Stimulated activated CD8-positive, alpha-beta memory T cell treated with anti-CD3 and anti-CD28 coated beads, Interleukin-7, amount 100 ng/mL, for 4 hours (primary cell): ENCODE measurements at places on chromosomes 4 and X.

- no peak for DNase-seq
Observed at GRCh38 chr4:154457471-154457870, 34.1 kb downstream of the DCHS2 start.

GRCh38 chr4:124961138-124961750, 248.7 kb upstream of the ANKRD50 start:
- no peak for DNase-seq

- DNase-seq: no peak
Observed at GRCh38 chr4:5992171-5992827, 25.9 kb downstream of the C4orf50 start.

DNA sequence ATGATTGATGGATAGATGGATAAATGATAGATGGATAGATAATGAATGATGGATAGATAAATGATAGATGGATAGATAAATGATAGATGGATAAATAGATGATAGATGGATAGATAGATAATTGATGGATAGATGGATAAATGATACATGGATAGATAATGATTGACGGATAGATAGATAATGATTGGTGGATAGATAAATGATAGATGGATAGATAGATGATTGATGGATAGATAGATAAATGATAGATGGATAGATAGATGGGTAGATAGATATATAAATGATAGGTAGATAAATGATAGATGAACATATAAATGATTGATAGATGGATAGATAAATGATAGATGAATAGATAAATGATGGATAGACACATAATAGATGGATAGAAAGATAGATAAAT, 49.5 kb upstream of the SHOX start:
- DNase-seq: no peak

GRCh38 chrX:30992381-30992904, 79.4 kb downstream of the FTHL17 start:
- DNase-seq: no peak

- DNase-seq: no peak
Observed at GRCh38 chrX:24020306-24020876, 6.6 kb downstream of the KLHL15 start.

- no peak for DNase-seq
Observed at GRCh38 chrX:25531096-25531495, 515.3 kb upstream of the ARX start.

GRCh38 chr4:184352891-184353290, 121.5 kb downstream of the IRF2 start:
- DNase-seq: no peak

DNA sequence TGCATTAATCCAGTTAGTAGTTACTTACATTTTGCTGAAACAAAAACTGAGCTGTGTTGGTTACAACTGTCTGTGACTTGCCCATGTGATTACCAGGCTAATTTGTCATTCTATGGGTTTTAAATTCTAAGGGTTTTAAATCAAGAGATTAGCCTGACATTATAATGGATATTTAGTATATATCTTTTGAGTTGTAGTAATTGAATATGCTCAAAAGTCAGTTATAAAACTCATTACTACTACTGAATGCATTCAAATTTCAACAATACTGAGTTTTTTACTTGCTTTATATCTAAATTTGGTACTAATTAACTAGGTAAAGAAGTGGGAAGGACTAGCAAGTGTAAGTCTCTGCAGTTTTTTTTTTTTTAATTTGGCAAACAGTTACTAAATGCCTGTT, 14.7 kb downstream of the LARP7 start:
- DNase-seq: no peak

- DNase-seq: no peak
Observed at GRCh38 chr4:174255374-174255773, 28.1 kb downstream of the FBXO8 start.

- DNase-seq: no peak
Observed at GRCh38 chrX:29487214-29487613, 728.1 kb upstream of the MAGEB2 start.

DNA sequence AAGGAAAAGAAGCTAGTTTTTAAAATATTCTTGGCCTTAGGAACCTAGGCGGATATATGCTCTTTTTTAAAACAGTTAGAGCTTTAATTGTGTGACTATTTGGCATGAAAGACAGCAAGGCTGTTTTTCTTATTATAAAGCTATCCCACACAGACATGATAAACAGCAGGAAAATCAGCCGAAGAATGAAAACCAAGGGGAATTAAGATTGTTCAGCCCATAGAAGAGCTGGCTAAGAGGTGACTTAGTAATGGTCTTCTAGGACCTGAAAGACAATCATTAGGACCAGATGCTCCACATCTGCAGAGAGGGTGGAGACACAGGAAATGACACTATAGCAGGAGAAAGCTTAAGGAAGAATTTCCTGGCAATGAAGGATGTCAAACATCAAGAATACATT, 171.4 kb upstream of the NRK start:
- no peak for DNase-seq

- no peak for DNase-seq
Observed at GRCh38 chr4:138555584-138555983, 313.4 kb upstream of the SLC7A11 start.

- DNase-seq: no peak
Observed at GRCh38 chr4:145954924-145955339, 16.3 kb upstream of the ZNF827 start.

DNA sequence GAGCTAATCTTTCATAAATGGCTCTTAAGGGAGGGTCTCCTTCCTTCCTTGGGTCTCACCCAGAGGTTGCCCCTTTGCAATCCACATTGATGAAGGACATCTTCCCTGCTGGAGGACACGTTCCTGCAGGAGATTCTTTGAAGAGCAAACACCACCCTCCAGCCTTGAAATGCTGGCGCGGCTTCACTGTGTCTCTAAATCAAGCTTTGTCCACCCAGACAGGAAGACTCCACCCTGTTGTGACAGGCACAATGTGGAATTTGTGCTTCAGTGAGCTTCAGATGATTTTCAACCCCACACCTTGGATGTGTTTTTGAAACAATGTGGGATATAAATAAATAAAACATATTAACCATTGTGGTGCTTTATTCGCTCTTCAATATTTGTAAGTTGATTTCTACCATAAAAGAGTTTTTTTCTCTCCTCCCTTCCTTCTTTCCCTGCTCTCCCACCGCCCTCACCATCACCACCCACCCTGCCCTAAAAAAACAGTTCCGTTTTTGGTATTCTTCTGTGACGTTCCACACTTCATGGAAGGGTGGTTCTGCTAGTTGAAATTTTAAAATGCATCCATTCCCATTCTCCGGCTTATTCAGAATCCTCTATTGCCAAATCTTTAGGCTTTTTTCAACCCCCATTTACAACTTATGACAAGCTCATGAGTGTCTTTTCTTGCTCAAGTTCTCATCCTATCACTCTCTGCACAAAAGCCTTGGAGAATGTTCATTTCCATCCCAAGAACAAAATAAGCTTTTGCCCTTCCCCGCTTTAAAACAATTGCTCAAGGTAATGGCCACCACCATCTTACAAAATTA, 264.3 kb downstream of the RAPGEF2 start:
- DNase-seq: no peak

DNA sequence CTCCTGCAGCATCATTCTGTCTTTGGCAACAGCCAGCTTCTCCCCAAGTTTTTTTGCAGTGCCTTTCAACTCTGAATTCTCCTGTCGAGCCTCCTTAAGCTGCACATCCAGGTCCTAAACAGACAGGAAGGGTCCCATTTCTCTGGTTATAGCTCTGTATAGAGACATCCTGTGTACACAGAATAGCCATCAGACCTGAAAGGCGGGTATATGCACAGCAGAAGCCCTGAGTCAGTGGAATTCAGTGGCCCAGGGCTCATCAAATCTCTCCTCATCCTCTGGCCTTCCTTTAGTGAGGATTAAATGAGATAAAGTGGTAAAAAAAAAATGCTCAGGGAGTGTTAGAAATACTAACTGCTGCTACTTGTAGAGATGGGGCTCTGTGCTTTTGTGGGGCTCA, 73.8 kb downstream of the FAM184B start:
- DNase-seq: no peak

DNA sequence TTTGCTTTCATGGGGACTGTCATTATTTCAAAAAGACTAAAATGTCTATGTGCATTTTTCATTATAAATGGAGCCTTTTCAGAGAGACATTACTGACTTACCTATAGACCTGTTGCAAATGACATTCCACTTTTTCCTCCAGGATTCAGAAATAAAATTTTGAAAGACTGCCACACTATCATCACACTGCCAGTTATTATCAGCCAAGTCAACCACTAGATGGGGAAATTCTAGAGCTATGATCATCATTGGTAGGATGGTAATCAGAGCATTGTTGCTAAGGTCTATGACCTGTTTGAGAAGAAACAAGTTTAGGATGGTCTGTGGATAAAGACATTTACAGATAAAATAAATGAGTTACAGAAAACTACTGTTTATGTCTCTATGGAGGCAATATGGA, 22.5 kb downstream of the LRRC66 start:
- no peak for DNase-seq

GRCh38 chrX:19303256-19303880, 40.4 kb upstream of the PDHA1 start:
- DNase-seq: no peak

GRCh38 chr4:66300336-66300934, 630.1 kb upstream of the EPHA5 start:
- DNase-seq: no peak

- no peak for DNase-seq
Observed at GRCh38 chr4:43471950-43472349, 579.4 kb downstream of the GRXCR1 start.

DNA sequence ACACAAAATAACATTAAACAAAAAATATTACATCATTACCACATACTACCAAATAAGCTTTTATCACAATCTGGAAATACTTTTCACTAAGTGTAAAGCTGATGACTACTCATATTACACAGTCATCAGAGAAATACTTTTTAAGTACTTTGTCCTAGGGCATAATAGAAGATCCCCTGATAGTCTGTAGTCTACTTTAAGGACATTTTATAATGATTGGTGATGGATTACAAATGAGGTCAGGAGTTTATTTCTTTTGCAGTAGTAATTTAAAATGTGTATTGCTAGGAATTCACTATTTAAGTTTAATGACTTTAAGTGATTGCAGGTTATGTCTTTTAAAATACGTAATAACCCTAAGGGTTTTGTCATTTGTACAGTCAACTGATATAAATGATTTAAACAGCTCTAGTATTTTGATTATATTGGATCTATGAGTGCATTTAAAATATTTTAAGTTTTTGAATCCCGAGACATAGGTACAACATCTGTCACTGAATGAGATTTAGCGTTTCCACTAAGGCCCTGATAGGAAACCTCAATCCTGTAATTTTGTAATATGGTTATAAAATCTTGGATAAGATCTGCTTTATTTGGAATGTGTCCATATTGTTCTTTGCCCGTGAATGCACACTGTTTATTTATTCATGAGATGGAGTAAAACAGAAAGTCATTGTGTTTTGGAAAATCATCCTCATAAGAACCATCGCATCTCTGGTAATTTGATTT, 189.5 kb downstream of the ARAP2 start:
- DNase-seq: no peak

- DNase-seq: no peak
Observed at GRCh38 chr4:99438405-99438780, 3.3 kb upstream of the ADH7 start.

- peak; percentile 21 for DNase-seq
Observed at GRCh38 chr4:25439918-25440477, 62.9 kb downstream of the ANAPC4 start.

GRCh38 chr4:16078195-16078760, 5.5 kb downstream of the PROM1 start:
- DNase-seq: no peak

DNA sequence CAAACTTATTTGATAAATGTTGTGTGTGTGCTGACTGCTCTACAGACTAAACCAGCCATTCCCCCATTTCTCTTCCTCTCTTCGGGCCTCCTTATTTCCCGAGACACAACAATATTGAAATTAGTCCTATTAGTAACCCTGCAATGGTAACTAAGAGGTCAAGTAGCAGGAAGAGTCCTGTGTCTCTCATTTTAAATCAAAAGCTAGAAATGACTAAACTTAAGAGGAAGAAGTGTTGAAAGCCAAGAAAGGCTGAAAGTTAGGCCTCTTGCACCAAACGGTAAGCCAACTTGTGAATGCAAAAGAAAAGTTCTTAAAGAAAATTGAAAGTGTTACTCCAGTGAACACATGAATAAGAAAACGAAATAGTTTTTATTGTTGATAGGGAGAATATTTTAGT, 357.8 kb upstream of the SLC7A11 start:
- DNase-seq: no peak

- no peak for DNase-seq
Observed at GRCh38 chr4:16253127-16253960, 27.1 kb upstream of the TAPT1 start.
